ENCODE measurements at places on chromosomes 16 and 17. TPM values are rescaled to one million over a fixed set of nuclear protein-coding genes. Genes with fewer than 3 reads are reported as not detected.

DNA sequence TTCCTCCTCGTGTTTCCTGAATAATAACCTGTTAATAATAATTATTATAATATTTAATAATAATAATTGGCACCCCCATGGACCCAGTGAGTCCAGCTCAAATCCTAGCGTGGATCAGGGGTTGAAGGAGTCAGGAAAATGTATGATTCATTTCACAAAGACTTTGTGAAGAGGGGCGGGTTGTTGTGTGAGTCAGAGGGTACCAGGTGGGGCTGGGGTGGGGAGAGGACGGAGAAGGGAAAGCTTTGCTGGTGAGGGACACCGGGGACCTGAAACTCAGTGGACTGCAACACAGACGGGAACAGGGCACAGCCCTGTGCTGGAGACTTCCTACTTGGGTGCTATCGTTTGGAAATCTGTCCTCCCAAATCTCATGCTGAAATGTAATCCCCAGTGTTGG, 3.1 kb upstream of the ADORA2B start:
- DNase-seq: peak; percentile 41

- DNase-seq: no peak
Measured at GRCh38 chr16:10599626-10600025, 19.2 kb upstream of the EMP2 start.

DNA sequence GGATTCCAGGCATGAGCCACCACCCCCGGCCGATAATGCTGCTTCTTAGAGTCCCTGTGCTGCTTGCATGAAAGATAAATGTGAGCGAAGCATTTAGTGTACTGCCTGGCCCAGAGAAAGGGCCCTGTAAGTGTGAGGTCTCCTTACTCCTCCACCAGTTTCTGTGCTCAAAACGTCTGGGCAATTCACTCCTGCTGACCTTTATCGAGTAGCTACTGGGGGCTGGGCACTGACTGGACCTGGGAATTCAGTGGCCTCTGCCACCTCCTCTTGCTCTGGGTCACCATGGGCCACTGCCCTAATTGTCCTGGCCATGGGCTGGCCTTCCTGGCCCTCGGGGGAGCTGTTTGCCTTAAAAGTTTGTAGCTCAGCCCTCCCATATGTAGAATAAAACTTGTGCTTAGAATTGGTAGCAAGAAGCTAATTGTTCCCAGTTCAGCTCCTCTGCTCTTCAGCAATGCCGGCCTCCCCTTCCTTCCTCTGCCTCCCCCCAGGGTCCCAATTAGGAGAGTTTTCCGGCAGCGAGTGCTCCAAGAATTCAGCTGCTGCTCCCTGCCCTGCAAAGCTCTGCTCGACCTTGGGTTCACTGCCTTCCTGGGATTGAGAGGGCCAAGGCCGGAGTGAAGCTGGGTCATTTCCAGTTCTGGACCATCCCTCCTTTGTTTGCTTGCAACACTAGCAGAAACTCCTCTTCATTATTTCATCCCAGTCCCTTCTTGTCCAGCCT, 98.9 kb upstream of the CDC42EP4 start:
- no peak for DNase-seq

DNA sequence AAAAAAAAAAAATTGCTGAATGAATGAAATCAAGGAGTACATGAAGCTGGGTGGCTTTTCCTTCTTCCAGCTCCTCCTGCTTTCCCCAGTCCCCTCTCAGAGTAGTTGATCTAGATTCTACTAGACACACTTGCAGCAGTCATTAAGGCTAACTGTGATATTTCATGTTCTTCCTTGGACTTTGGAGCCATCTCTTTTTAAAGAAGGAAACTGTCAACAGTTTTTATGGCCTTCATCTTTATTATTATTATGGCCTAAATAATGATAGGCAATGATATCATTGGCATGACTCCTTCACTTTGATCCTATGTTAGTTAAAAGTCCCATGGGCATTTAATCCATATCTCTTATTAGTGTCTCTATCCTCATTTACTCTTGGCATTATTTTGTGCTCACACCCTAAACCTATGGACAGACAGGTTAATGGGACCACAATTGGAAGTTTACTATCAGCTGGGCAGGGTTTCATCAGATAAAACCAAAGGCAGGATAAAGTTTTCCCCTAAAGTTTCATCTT, 9.7 kb downstream of the C17orf78 start:
- DNase-seq: no peak

- no peak for DNase-seq
Measured at GRCh38 chr16:65312795-65313194, 190.9 kb upstream of the CDH11 start.

GRCh38 chr17:51359055-51359454, 98.7 kb downstream of the UTP18 start:
- no peak for DNase-seq

GRCh38 chr17:35809855-35810461, 674 bp downstream of the TAF15 start:
- DNase-seq: peak; percentile 49

DNA sequence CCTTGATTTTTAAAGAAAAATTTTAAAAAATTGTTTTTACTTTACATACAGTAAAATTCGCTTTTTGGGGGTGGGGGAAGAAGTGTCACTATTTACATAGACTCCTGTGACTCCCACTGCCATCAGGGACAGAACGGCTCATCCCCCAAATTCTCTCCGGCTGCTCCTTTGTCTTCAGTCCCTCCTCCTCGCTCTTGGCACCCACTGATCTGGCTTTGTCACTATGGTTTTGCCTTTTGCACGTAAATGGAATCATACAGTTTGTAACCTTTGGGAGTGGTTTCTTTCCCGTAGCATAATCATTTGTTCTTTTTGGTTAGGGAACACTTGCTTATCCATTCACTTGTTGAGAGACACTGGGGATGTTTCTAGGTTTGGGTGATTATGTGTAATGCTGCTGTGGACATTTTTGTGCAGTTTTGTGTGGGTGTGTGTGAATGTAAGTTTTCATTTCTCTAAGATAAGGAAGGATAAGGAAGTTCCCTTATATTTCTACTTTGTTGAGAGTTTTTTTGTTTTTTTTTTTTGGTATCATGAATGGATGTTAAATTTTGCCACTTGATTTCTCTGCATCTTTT, 27.4 kb downstream of the RAB11FIP4 start:
- DNase-seq: no peak

DNA sequence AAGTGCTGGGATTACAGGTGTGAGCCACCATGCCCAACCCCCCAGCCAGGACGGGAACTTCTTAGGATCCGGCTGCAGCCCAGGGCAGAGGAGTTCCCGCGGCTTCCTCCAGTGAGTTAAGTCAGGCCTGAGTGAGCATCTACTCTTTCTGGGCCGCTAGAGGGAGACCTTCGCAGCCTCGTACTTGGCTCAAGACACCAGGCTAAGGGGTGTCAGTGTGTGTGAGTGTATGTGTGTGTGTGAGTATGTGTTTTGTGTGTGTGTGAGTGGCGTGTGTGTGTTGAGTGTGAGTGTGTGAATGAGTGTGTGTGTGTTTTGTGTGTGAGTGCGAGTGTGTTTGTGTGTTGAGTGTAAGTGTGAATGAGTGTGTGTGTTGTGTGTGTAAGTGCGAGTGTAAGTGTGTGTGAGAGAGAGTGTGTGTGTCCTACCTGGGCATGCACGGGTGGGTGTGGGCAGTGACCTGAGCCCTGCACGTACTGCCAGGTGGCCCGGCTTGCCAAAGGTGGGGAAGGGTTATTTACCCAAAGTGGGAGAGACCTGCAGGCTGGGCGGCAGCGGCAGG, 58.5 kb downstream of the TMEM235 start:
- peak; percentile 80 for DNase-seq

DNA sequence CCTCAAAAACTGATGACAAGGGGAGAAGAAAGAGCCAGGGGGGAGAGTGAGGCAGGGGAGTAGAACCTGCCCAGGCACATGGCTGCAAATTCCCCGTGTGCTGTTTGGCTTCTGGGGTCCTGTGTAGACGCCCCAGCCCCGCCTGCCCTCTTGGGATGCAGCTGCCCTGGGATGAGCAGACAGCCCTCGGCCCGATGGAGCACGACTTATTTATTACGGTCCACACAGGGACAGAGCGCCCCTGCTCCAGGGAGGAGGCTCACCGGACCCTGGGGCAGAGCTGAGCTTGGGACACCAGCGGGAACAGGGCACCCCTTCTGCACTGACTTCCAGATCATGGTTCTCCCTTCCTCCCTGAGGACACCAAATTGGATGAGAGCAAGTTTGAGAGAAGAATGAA, 9.1 kb downstream of the LDHD start:
- DNase-seq: no peak

DNA sequence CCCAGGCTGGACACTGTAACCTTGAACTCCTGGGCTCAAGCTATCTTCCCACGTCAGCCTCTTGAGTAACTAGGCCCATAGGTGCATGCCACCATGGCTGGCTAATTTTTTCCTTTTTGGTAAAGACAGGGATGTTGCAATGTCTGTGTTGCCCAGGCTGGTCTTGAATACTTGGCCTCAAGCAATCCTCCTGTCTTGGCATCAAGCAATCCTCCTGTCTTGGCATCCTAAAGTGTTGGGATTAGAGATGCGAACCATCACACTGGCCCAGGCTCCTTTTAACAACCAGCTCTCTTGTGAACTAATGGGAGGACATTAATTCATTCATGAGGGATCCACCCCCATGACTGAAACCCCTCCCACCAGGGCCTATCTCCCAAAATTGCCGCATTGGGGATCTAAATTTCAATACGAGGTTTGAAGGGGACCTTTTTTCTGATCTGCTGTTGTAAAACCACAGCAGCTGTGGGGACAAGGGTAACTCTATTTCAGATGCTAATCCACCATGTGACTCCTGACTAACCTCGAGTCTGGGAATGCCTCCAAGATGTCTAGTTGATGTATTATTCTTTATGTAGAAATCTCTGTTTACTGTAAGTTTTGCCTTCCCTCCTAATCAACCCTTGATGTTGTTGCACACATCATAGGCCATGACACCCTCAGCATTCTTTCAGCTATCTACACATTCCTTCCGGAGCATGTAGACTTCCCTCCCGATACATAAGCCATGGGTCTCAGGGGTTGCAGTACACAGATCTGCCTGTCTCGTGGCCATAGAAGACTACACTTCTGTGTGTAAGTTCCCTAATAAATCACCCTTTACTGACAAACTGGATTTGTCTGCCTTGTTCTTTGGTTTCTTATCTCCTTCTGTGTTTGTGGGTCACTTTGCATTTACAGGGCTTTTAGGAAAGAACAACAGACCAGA, 37.6 kb downstream of the RNF112 start:
- DNase-seq: peak; percentile 82

- DNase-seq: no peak
Measured at GRCh38 chr17:17466511-17466910, 10.3 kb upstream of the MED9 start.

DNA sequence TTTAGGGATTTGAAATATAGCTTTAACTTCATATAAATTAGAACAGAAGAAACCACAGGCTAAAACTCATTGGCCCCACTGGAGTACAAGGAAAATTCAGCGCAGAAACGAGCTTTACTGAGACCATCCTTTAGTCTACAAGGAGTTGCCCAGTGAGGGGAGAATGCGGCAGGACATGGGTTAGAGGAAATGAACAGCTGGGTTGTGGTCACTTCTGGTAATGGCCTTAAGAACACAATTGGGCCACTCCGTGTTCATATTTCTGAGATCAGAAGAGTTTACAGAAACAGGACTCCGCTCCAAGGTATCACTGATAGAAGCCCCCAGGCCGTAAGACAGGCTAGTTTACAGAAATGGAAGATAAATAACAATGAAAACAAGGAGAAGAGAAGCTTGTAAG, 188.3 kb downstream of the ZFHX3 start:
- no peak for DNase-seq

DNA sequence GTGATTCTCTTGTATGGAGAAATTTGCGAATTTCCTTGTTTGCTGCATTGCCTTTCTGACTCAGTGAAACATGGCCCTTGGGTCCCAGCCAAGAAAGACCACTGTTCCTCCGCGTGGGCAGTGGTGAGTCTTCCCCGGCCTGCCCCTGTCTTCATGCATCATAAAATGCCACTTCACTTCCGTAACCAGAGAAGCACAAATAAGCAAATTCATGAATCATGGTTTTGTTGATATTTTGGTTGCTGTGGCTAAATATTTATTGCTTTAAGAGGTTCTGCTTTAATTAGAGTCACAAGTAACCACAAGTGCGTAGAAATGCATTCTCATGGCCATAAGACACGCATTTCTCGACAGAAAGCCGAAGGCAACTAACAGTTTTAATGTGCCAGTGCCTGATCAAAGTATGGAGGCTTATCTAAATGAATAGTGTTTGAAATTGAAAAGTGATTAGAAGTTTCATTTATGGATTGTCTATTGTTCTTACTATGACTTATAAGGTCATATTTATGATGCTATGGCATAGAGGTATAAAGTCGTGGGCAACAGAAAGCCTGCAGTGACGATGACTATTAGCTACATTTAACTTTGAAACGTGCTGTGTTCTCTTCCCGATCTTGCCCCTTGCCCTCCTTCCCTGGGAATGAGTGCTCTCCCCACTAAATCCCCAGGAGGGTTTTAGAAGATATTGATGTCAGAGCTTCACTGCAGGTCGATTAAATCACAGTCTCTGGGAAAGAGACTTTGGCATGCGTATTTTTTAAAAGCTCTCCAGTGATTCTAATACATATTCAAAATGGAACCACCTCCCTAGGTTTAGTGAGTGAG, 76.0 kb downstream of the WIPI1 start:
- peak; percentile 57 for DNase-seq

GRCh38 chr16:29710227-29711219, 31.5 kb downstream of the QPRT start:
- DNase-seq: peak; percentile 71

DNA sequence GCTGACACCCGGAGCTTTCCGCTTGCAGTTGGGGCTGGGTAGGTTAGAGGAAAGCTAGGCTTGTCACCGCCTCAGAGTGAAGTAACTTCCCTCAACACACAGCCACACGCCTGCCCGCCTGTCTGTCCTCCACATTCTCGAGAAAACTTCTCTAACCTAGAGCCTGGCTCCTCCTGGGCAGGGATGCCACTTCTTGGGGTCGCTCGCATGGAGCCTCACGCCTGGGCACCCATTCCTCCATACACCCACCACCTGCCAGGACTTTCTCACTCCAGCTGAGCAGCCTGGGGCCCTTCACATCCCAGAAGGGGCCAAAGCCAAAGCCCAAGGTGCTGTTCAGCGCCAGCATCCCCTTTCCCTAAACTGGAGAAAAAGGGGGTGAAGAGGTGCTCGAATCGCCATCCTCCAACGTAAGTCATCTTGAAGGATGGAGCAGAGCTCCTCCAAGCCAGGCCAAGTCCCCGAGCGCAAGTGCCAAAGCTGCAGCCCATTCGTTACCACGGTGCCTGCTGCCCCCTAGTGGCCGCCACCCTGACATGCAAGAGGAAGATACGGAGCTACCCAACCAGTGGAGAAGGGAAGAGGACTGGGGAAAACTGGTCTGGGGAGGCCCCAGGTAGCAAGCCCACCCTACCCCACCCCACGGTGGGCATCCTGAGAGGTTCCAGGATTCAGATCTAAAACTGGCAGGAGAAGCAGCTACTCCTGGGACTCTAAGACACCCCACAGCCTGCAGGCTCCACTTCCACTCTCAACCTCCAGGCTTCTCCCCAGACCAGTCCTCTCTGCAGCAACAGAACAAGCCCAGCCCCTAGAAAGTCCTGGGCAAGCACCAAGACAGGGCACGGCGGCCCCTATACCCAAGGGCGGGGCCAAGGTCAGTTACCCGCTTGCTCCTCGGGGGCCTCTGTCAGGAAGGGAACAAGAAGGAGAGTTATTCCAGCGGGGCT, 63.1 kb downstream of the MYO18A start:
- peak; percentile 27 for DNase-seq

GRCh38 chr16:20905576-20905975, 5.0 kb downstream of the LYRM1 start:
- no peak for DNase-seq

The TBC1D28 gene
- not detected for total RNA-seq

The PLLP gene
- 1.1 TPM for total RNA-seq

The TNP2 gene
- not detected for total RNA-seq

The DYNLRB2 gene
- 0.33 TPM for total RNA-seq

The PYY gene
- not detected for total RNA-seq

The UMOD gene
- total RNA-seq: not detected

The NACA2 gene
- not detected for total RNA-seq

The ZNF385C gene
- total RNA-seq: 0.67 TPM

The NECAB2 gene
- not detected for total RNA-seq

The TAC4 gene
- total RNA-seq: not detected

The PRSS53 gene
- total RNA-seq: 1.7 TPM

Data from mammary epithelial cell (primary cell).